Islet precursor cell (in vitro differentiated cells): ENCODE measurements at places on chromosomes 6 and 20.
A peak's percentile ranks its signal among the peaks of the same experiment; 100 is the strongest.

DNA sequence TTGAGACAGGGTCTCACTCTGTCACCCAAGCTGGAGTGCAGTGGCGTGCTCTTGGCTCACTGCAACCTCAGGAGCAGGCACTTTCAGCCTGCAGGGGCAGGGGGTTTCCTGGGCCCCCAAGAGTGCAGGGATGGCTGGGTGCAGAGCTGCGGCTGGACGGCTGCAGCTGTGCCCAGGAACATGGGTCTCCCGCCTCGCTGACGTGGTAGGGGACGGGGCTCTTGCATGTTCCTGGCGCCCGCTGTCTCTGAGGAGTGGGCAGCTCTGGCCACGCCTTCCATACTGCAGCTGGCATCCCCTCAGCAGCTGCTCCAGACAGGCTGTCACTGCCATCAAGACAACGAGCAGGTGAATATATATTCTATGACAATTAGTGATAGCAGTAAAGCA is 2.2 kb upstream of the DEK start:
- DNase-seq, result no peak

GRCh38 chr20:40489886-40490285 is 199.2 kb downstream of the MAFB start:
- DNase-seq, result peak; percentile 85

DNA sequence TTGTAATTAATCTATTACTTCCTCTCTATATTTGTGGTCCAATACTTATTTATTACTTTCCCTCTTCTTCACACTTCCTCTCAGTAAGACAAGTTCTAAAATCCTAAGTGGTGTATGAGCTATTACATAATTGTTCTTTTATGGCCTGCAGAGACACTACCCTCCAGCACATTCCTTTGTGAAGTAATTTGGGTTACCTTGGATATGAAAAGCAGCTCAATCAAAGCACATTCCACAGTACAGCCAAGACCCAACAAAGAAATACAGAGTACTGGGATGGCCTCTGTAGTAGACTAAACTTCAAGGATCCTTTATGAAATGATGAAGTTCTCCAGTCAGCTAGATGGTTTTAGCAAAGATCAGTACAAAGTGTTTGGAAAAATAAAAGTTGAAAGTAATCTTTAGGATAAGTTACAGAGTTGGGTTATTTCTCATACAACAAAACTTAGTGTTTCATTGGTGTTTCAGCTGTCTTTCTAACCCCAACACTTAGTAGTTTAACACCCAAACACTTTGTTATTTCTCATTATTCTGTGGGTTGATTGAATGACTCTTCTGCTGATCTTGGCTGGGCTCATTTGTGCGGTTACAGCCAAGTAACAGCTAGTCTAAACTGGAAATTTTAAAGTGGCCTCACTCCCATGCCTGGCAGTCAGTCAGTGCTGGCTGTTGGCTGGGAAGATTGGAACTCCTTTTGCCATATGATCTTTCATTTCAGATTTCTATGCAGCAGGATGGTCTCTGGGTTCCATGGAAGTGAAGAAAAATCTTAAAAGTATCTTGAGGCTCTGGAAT is 161.5 kb upstream of the POU3F2 start:
- DNase-seq, result no peak

GRCh38 chr6:120556491-120556890 is 777.8 kb downstream of the TBC1D32 start:
- DNase-seq, result no peak

DNA sequence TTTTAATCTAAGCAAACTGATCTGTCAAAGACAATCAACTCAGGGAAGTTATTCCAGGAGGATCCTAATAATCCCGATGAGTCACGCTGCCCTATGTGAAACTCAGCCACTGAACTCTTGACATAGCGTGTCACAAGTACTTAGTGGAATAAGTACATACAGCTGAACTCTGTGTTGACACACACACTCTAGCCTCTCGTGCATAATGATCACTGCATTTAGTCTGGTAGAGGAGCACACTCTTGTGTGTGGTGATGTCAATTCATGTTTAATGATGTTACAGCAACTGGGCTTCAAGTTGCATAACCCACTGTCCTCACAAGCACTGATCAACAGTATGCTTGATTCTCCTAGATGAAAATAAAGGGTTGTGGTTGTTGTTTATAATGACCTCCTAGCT is 148.3 kb downstream of the HACE1 start:
- no peak for DNase-seq

DNA sequence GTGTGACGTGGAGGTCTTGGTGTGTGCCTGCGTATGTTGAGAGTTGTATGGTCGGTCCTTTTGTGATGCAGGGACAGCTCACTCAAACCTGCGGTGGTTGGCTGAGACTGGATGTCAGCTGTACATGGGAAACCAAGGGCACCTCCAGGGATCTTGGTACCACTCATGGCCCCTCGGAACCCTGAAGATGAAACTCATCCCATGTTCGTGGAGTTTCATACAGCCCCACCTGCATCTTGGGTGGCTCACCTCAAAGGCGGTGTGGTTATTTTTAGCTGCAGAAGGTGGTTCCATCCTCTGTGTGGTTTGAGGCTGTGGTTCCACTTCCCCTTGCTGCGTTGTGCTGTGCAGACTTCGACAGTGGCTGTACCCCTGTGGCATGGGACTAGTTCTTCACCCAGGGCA is 52.6 kb upstream of the SLC22A1 start:
- no peak for DNase-seq

GRCh38 chr20:53608456-53609452 is 15.1 kb upstream of the ZNF217 start:
- peak; percentile 48 for DNase-seq

GRCh38 chr20:35271073-35271882 is 6.6 kb downstream of the MMP24OS start:
- peak; percentile 71 for DNase-seq

GRCh38 chr6:96789871-96790270 is 47.4 kb downstream of the GPR63 start:
- DNase-seq, result no peak

DNA sequence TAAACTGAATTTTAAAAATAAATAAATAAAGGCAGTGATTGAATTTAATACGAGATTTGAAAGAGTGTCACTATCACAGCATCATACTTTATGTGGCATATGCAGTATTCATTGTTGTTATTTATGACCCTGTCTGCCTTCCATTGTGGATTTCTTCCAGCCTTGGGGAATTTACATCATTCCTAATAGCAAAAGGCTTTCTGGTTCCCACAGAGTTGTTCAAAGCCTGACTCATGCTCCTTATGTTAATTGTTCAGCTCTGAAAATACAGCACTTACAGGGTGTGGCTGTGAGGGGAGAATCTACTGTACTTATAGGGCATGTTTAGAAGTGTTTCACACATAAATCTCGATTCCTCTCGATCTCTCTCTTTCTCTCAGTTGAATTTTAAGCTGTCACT is 54.4 kb downstream of the JAG1 start:
- peak; percentile 75 for DNase-seq

GRCh38 chr20:64156886-64157875 is 7.1 kb upstream of the MYT1 start:
- DNase-seq, result no peak

GRCh38 chr6:13094781-13095425 is 233.4 kb downstream of the TBC1D7 start:
- no peak for DNase-seq

DNA sequence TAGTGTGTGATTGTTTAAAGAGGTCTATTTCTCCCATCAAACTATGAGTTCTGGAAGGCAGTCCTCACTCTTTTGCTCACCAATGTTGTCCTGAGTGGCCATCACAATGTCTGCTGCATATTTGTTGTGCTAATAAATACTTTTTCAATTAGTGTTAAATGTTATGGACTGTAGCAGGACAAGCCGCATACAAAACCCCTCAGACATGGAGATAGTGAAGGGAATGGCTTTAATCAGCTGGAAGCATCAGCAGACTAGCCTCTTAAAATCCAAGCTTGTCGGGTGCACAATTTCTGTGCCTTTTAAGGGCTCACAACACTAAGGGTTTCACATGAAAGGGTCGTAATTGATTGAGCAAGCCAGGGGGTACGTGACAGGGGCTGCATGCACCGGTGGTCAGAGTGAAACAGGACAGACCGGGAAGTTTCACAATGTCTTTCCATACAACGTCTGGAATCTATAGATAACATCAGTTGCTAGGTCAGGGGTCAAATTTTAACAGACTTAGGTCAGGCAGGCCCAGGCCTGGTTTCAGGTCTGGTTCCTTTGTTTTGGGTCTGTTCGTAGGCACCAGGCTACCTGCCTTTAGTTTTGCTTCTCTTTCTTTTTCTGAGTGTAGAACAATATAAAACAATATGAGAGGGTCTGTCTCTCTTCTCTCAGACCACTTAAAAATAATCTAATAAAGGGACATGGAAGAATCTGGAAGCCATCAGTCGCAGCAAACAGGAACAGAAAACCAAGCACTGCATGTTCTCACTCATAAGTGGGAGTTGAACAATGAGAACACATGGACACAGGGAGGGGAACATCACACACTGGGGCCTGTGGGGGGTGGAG is 327.6 kb upstream of the HTR1E start:
- DNase-seq, result peak; percentile 98

GRCh38 chr6:2116496-2116895 is 128.9 kb downstream of the GMDS start:
- no peak for DNase-seq

DNA sequence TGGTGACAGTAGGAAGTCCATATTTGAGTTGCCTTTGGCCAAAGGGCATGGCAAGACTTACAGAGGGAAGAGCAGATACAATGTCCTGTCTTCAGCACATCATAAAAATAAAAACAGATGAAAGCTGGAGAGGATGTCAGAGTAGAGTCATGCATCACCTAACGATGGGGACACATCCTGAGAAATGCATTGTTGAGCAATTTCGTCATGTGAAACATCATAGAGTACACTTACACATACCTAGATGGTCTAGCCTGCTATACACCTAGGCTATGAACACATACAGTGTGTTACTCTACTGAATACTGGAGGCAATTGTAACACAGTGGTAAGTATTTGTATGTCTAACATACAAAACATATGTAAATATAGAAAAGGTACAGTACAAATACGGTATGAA is 75.6 kb downstream of the VEGFA start:
- DNase-seq, result no peak

GRCh38 chr20:751761-752160 is 16.5 kb downstream of the SLC52A3 start:
- DNase-seq, result no peak

GRCh38 chr6:143971482-143972205 is 36.4 kb downstream of the PLAGL1 start:
- DNase-seq, result no peak

GRCh38 chr6:37399131-37399530 is 33.9 kb upstream of the CMTR1 start:
- no peak for DNase-seq

DNA sequence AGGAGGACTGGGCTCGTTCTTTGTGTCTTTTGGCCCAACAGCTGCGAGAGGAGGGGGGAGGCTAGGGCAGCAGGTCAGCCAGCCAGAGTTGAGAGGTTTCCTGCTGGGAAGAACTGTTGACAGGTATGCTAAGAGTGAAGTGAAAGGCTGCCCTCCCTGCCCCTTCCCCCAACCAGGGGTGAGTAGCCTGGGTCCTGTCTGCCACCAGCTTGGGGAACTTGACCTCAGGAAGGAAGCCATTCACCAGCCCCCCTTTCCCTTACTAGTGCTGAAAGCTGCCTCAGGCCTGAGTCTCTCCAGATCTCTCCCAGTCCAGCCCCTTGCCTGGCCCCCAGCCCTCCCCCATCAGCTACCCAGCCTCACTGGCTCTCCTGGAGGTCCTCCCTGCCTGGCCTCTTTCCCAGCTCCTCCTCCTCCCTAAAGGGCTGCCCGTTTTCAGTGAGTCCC is 20.7 kb upstream of the ZNF76 start:
- DNase-seq, result peak; percentile 88

- no peak for DNase-seq
Measured at GRCh38 chr20:63032026-63032800, 25.4 kb upstream of the BHLHE23 start.
